ENCODE measurements at places on chromosomes 7 and 10.
A peak's percentile ranks its signal among the peaks of the same experiment; 100 is the strongest.

- DNase-seq, result no peak
These were observed 4.2 kb downstream of the CPVL start for GRCh38 chr7:29142021-29142727.

DNA sequence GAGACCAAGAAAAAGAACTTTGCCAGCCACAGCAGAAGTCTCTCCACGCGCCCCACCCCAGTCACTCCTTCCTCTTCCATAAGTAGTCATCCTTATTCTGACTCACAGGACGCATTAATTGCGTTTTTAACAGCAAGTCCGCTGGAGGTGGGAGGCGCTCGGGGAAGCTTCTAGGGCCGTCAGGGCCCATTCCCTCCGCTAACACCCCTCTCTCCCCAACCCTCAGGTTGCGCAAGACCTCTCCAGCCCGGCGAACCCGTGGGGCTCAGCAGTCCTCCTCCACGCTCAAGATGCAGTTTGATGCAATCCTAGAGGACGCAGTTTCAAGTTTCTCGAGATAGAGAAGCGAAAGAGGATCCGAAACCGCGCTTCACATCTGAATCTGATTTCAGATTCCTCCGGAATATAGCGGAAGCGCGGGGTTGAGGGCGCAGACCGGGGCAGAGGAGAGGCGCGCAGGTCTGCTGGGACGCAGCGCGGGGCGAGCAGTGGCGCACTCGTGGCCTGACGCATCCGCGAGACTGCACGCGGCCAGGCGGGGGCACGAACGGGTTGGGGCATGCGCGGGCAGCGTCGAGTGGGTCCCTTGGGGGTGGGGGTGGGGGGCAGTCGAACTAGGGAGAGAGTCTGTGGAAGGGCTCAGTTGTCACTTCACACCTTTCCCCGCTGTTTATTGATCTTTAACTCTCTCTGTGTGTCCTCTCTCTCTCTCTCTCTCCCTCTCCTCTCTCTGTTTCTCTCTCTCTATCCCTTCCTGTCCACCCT, 37.8 kb upstream of the PSAP start:
- peak; percentile 44 for DNase-seq

DNA sequence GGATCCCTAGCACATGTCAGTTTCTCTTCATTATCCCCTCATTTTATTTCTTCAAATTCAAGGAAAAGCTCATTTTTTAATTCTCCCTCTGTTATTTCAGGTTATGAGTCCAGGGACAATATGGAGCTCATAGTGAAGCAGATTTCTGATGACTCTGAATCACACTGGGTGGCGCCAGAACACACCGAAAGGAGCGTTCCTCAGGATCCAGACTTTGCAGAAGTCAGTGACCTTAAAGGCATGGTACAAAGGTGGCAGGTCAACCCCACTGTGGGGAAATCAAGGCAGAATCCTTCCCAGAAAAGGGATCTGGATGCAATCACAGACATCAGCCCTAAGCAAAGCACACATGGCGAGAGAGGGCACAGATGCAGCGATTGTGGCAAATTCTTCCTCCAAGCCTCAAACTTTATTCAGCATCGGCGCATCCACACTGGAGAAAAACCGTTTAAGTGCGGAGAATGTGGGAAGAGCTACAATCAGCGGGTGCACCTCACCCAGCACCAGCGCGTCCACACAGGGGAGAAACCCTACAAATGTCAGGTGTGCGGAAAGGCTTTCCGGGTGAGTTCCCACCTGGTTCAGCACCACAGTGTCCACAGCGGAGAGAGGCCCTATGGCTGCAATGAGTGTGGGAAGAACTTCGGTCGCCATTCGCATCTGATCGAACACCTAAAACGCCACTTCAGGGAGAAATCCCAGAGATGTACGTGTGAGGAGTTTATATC, 21.4 kb downstream of the ZKSCAN5 start:
- no peak for DNase-seq

- no peak for DNase-seq
These were observed 45.1 kb upstream of the EZH2 start for GRCh38 chr7:148929176-148929575.

DNA sequence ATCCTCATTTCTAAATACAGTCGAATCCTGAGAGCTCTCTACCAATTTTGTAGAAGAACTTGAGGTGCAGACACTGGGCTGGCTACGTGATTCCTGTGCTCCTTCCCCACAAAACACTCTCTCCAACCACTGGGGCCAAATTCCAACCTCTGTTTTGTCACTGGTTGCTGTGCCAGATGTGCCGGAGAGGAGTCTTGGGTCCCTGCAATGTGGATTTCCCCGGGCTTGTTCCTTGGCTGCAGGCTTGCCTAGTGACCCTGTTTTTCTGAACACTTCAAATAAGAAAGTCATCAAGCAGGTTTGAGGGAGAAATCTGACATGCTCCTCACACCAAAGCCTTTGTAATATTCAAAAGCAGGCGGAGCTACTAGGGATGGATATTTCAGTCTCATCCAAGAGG, 44.4 kb upstream of the AGBL3 start:
- no peak for DNase-seq

GRCh38 chr10:110389255-110389654, 84.5 kb upstream of the SMNDC1 start:
- no peak for DNase-seq

- no peak for DNase-seq
These were observed 127.2 kb downstream of the CELF2 start for GRCh38 chr10:11144626-11145494.

DNA sequence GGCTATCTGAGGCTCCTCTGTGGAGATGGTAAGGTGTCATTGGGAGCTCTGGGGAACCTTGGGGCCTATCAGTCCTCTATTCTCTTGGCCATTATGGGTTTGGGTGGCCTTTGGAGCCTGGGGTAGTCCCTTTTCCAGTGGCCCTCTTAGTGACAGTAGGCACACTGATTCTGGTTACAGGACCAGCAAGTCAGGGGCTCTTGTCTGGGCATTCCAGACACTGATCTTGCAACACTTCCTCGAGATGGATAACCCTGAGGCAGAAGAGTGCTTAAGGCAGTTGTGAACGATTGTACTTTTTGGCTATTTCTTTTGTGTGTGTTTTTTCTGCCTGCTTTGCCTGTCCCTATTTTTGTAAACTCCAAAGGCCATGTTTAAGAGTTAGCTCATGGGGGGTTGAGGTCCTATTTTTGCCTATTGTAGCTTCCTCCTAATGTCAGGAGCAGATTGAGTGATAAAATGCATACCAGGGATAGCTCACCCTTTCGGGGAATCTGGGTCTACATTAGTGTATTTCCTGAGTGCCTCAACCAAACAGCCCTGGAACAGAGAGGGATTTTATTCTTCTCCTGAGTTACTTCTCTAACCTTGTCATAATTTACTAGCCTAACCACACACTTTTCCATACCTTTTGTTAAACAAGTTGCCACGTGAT, 61.2 kb downstream of the PRKAR2B start:
- no peak for DNase-seq

DNA sequence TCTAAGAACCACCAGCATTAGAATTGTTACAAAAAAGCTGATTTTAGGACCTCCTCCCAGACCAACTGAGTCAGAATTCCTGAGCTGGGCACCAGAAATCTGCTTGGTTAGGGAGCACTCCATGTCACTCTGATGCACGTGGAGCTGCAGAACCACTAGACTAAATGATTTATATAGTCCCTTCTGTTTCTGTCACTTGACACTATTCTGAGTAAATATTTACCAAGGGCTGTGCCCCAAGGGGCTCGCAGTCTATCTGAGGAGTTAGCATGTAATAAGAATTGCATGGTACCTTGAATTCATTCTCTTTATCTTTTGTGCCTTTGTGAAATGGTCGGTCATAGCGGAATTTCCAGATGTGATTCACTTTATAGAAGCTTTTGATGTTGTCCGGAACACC, 196.0 kb upstream of the IMMP2L start:
- DNase-seq, result no peak

DNA sequence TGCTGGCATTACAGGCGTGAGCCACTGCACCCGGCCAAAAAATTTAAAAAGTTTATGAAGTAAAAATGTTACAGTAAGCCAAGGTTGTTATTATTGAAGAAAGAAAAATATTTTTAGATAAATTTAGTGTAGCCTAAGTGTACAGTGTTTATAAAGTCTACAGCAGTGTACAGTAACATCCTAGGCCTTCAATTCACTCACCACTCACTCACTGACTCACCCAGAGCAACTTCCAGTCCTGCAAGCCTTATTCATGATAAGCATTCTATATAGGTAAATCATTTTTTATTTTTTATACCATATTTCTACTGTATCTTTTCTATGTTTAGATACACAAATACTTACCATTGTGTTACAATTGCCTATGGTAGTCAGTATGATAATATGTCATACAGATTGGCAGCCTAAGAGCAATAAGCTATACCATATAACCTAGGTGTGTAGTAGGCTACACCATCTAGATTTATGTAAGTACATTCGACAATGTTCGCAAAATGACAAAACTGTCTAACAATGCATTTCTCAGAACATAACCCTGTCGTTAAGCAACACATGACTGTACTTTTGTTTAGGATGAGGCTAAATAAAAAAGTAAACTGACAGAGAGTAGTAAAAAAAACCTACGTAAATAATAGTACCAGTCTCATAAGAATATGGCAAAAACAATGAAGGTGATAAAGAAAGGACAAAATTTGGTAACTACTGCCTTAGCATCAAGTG, 77.8 kb upstream of the FAM133B start:
- DNase-seq, result no peak

GRCh38 chr7:73483171-73483570, 38.9 kb downstream of the BAZ1B start:
- no peak for DNase-seq

DNA sequence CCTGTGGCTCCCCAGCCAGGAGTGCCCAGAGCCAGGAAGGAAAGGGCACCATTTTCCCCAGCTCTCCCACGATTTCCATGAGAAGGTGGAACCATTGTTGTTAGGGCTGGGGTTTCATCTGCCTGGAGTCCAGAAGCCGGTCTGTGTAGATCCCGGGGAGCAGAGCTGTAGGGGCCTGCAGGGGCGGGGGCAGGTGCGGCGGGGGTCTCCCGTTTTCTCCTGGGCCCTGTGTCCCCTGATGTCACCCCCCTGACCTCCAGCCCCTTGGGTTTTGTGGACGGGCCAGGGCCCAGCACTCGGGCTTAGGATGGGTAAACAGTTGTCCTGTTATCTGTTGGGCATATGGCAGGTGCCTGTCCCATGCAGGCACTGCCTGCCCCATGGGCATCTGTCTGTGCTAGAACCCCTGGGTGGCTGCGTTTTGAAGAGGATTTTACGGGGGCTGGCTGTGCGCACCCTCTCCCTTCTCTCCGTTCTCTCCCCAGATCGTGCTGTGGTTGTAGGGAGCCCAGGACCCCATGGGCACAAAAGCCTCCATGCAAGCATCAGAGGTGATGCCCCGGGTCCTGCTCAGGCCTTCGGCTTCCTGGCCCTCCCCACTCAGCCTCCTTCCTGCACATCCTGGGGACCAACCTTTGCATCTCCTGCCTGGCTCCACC, 158.8 kb downstream of the WDR37 start:
- DNase-seq, result no peak

DNA sequence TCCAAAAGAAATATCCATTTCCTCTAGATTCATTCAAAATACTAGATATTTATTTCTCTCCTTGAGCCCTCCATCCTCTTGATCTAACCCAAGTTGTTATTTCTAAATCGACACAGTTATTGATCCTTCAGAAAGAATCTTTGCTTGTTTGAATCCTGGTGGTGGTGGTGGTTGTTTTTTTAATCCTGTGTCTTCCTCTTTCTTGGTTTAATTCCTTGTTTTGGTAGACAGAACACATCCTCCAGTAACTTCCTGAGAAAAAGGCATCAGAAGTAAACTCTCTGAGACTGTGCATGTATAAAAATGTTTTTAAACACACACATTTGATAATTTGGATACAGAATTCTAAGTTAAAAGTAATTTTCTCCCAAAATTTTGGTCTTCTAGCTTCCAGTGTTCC, 49.9 kb downstream of the SIRT1 start:
- DNase-seq, result no peak

DNA sequence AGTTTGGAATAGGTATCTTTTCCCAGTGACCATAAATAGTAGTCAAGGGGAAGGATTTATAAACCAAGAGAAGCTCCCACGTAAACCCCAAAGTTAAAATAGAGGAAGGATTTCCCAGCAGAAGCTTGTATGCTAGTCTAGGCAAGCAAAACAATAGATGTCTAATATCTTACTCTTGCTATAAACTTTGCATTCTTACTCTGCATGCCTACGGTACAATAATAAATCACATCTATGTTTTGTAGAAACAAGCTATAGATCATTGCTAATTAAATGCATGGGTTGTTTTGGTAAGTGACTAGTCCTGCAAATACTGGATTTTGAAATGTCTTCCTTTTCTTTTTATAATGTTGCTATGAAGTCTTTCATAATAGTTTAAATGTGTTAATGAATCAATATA, 585.5 kb downstream of the INHBA start:
- DNase-seq, result no peak

- DNase-seq, result no peak
These were observed 6.3 kb upstream of the ZNF503 start for GRCh38 chr10:75407713-75408508.

DNA sequence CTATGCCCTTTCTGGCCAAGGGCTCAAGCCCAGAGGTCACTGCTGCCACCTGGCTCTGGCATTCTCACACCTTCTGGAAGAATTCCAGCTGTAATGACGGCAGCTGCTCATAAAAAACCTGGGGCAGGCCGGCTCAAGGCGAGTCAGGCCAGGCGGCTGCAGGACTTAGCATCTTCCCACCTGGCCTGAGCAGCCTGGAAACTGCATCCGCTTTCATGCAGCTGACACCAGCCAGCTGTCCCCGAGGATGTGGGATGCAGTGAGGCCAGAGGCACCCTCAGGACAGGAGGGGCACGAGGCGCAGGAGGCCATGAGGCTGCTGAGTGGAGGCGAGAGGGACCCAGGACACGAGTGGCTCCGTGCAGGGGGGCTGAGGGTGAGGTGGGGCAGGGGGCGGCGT, 47.5 kb upstream of the ADGRA1 start:
- DNase-seq, result no peak

DNA sequence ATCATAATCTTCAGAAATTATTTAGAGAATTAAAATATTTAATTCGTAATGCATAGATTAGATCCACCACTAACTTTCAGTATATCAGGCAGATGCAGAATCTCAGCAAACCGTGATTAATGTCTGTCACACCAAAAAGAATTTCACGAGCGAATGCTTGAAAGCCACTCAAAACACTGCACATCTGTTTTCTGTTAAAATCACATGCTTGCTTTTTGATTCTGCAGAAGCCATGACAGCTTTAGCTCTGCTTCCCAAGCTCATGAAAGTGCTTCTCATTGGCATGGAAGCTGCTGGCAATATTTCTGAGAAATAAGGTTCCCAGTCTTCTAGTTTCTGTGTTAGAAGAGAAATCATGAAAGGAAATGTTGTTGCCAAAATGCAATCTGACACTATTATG, 837.8 kb upstream of the LRRN3 start:
- no peak for DNase-seq

GRCh38 chr7:93015779-93016481, 101.8 kb downstream of the SAMD9 start:
- no peak for DNase-seq

Measured in AG04449 (cell line).